ENCODE measurements at places on chromosomes 13 and 19.

DNA sequence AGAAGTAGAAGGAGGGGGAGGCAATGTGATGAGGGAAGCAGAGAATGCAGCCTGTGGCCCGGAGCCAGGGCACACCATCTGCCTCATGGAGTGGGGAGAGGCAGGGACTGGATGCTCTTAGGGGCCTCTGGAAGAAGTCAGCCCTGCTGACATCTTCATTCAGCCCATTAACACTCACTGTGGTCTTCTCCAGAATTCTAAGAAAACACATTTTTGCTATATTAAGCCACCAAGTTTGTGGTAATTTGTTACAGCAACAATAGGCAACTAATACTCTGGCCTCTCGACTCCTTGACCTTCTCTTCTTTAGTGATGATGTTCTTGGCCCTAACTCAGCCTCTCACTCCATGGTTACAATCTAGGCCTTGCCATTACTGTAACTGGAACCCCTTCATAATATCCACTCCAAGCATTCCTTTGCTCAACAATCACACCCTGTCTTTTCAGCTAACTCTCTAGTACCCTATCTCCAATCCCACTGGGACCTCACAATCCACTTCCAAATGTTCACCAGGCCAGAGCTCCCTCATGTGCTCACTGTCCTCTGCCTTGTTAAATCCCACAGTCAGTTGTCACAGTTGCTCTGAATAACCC lies 98.5 kb downstream of the MIPEP start:
- no peak for DNase-seq

GRCh38 chr19:15072930-15073647 lies 8.9 kb upstream of the OR1I1 start:
- no peak for DNase-seq

DNA sequence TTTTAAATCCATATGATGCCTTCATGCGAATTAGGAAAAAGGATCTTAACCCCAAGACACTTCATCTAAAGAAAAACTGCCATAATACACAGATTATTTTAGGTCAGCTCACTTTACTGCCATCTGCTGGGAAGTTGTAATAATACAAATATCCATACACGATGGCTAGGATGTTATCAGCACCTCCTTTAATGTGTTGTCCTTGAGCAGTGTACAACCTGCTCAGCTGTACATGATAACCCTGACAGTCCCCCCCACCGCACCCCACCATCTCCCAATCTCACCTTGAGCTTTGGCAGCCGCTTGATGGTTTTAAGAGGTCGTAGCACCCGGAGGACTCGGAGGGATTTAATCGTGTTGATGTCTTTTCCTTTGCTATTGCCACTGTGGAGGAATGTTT lies 112.2 kb downstream of the IER2 start:
- DNase-seq: no peak

GRCh38 chr13:93859716-93860115 lies 619.8 kb downstream of the DCT start:
- DNase-seq: no peak

DNA sequence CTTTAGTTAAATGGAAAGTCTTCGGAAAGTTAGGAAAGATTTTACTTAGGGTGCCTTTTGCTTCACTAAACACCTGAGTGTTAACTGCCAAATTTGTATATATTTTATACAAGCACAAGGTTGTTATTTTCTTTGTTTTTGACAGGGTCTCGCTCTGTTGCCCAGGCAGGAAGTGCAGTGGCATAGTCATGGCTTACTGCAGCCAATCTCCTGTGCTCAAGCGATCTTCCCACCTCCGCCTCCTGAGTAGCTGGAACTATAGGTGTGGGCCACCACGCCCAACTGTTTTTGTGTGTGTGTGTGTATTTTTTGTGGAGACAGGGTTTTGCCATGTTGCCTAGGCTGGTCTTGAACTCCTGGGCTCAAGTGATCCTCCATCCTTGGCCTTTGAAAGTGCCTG lies 16.2 kb downstream of the KCTD4 start:
- no peak for DNase-seq

GRCh38 chr13:67128136-67128535 lies 102.0 kb downstream of the PCDH9 start:
- DNase-seq: no peak

DNA sequence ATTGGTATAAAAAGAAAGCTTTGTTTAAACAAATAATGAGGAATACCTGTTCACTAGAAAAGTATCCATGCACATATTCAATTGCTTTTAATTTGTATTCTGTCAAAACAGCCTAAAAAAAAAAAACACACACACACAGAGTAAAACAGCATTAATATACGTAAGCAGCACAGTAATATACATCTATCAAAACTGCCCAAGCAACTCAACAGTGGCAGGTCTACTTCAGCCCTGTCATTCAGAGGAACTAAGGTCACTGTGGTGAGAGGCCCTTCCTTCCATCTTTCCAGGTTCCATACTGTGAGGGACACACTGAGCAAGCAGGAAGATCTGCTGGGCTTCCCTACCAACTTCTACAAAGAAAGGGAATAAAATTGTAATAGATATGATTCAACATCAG lies 3.8 kb downstream of the PROSER1 start:
- DNase-seq: no peak

DNA sequence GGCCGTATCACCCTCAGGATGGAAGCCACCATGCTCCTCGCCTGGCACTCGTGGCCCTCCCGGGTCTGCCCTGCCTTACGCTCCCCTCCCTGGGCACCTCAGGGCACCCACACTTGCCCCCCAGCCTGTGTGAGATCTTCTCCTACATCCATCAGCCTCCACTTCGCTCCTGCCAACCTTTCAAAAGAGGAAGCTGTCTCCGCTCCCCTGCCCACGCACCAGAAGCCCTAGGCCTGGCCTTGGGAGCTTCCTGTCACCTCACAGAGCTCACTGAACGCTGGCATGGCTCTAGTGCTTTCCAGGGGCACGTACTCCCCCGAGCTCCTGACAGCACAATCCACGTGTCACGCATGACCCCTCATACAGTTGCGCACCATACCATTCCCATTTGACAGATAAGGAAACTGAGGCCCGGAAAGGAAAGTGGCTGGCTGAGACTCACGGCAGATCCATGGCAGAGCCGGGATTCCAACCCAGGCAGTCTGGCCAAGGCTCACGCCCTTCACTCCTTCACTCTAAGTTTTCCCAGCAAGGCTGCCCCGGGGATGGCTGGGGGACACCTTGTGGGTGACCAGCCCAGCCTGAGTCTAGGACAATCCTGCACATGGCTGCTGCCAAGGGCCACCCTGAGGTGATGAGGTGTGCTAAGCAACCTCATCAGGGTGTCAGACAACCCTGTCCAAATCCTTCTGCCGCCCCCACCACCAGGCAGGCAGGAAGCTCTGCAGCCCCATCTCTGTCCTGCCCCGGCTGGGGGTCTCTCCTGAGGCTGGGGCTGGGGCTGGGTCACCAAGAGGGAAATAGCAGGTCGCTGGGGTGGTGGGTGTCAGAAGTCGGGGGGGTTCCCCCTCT lies 19.3 kb downstream of the PPP1R12C start:
- no peak for DNase-seq

All from epithelial cell of proximal tubule (primary cell).